ENCODE measurements at places on chromosomes 11 and 22.
A peak's percentile ranks its signal among the peaks of the same experiment; 100 is the strongest.

DNA sequence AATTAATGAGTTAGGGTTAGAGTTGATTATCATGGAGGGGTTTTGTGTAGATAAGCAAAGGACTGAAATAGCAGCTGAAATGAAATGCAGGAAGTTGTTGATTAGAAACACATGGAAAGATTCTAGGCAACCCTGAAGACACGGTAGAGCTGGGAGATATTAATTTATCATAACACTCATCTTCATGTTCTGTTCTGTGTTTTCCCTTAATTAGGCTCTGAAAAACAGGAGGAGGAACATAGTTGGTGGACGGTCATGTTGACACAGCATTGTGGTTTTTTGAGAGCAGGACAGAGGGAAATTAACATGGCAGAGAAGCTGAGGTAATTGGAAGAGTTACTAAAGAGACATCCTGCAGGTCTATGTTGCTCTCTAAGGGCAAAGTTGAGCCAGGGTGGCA lies 138.8 kb upstream of the UBASH3B start:
- DNase-seq, result no peak

DNA sequence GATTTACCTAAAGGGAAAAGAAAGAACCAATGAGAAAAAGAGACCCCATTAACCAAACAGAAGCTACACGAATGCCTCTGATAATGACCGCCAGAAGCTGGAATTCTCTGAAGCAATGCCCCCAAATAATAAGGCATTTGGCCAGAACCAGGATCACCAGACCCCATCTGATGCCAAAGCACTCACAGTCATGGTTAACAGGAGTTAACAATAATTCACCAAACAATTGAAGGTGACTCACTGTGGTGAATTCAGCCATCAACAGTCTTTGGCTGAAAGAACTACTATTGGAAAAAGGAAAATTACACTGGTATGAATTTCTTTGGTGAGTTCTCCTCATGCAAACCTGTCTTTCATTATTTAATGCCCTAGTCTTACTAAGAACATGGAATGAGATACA lies 21.9 kb upstream of the NFRKB start:
- no peak for DNase-seq

GRCh38 chr22:47419239-47419638 lies 656.8 kb downstream of the TBC1D22A start:
- no peak for DNase-seq

- DNase-seq, result no peak
Measured at GRCh38 chr11:134559602-134559962, 147.5 kb upstream of the B3GAT1 start.

- DNase-seq, result peak; percentile 81
Measured at GRCh38 chr11:121318848-121319834, 26.6 kb downstream of the SC5D start.

DNA sequence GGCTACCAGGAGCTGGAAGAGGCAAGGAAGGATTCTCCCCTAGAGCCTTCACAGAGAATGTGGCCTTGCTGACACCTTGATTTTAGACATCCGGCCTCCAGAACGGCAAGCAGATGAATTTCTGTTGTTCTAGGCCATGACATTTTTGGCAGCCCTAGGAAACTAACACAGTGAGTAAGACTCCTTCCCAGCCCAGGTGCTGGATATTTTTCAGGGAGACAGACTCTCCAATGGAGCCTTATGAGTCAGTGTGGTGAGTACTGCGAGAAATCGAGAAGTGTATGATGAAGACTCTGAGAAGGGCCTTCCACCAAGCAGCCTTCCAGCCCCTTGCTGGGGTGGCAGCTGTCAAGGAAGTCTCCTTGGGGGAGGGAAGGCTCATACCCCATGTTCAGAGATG lies 114.4 kb downstream of the OSBP2 start:
- DNase-seq, result no peak

GRCh38 chr11:70354629-70355028 lies 43.7 kb upstream of the CTTN start:
- DNase-seq, result no peak

DNA sequence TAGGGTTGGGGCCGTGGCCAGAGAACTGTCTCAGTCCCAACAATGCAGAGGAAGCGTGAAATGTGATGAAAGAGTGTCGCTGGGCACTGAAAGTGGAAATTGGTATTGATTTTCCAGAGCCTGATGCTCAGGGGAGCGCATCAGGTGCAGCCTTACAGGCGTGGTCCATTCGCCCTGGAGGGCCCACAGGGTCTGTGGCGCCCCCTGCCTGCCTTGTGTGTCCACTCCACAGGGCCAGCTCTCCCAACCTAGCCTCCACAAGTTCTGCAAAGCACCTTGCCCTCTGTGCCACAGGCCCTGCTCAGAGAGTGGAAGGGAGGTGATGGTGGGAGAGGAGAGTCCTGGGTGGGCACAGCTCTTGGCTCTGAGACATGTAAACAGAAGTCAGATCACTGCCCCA lies 54.9 kb upstream of the LMO1 start:
- DNase-seq, result no peak

DNA sequence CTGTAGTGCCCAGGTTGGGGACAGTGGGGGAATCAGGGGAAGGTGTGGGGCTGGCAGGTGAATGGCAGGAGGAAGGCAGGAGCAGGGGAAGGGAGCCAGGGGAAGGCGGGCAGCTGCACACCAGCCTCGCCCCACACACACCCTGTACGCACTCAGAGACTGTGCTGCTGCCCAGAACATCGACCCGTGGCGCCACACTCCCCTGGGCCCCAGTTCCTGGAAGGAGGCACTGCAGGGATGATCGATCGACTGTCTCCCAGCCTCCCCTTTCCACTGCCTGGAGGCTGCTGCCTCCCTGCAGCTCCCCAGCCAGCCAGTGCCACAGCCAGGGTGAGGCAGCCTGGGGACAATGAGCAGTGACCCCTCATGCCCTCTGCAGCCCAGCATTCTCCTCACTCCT lies 19.2 kb downstream of the PDE2A start:
- no peak for DNase-seq

DNA sequence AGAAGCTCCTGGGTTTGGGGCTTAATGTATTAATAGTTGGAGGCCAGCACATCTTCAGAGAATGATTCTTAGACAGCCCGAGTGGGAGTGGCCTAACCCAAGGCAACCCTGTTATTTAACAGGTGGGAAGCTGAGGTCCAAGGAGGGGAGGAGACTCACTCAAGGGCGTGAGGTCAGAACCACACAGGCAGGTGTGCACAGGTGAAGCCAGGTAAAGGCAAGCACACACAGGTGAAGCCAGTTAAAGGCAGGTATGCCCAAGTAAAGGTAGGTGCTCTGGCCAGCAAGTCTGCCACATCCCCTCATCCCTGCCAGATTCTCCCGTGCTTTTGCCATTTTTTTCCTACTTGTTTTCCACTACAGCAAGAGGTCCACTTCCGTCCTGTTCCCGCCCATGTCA lies 2.9 kb upstream of the SHANK2 start:
- DNase-seq, result no peak

DNA sequence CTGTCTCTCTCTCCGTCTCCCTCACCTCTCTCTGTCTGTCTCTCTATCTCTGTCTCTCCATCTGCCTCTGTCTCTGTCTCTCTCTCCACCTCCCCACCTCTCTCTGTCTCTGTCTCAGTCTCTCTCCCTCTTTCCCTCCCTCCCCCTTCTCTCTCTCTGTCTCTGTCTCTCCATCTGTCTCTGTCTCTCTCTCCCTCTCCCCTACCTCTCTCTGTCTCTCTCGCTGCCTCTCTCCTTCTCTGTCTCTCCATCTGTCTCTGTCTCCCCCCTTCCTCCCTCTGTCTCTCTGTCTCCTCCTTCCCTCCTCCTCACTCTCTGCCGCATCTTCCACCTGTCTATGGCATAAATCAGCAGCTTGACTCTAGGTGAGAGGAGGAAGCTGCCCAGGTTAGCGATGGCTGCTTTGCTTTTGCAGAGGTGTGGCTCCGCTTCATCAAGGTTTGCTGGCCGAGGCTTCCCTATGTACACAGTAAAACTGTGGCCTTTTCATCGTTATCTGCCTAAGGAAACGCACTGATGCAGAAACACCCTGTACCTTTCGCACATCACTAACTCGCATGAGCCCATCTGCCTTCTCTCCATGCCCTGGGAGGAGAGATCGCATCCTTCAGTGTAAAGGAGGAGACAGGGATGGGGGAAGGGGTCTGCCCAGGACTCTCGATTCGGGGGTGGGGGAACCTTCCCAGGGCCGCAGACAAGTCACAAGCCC lies 44.5 kb downstream of the ANO1 start:
- no peak for DNase-seq

DNA sequence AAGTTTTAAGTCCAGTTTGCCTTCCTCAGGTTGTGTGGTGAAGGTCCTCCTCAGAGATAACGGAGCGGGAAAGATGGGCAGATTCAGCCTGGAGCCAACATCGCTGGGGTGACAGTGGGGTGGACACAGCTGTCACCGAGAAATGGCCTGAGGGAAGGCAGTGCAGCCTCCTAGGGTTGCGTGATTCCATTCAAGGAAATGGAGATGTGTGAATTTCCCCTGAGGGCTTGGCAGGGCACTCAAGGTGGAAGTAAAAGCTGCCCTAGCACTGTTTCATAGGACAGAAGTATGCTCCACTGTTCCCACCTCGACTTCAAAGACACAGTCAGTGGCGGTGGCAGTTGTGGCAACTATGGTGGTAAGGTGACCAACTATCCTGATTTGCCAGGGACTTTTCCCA lies 15.4 kb upstream of the CAT start:
- DNase-seq, result no peak

GRCh38 chr11:8032122-8032521 lies 45.0 kb downstream of the EIF3F start:
- DNase-seq, result no peak

DNA sequence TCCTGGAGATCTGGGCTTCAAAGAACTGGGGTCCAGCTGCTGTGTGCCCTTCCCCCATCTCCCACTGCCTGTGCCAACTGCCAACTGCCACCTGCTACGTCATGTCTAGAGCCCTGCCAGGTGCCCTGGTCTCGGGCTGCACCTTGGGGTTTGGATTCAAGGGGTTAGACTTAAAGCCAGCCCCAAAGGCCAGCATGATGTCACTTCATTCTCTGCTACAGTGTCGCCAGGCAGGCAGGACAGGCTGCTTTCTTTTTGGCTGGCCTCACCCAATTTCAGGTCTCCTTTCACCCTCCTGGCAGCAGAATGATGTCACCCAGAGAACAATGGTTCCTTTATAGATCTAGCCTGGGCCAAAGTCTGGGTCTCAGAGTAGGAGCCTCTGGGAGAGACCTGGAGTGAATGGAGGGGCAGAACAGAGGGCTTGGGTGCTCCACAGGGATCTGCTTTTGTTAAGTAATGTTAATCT lies 79.5 kb upstream of the CRYBB3 start:
- peak; percentile 48 for DNase-seq

- no peak for DNase-seq
Measured at GRCh38 chr22:27820896-27821866, 19.6 kb upstream of the MN1 start.

DNA sequence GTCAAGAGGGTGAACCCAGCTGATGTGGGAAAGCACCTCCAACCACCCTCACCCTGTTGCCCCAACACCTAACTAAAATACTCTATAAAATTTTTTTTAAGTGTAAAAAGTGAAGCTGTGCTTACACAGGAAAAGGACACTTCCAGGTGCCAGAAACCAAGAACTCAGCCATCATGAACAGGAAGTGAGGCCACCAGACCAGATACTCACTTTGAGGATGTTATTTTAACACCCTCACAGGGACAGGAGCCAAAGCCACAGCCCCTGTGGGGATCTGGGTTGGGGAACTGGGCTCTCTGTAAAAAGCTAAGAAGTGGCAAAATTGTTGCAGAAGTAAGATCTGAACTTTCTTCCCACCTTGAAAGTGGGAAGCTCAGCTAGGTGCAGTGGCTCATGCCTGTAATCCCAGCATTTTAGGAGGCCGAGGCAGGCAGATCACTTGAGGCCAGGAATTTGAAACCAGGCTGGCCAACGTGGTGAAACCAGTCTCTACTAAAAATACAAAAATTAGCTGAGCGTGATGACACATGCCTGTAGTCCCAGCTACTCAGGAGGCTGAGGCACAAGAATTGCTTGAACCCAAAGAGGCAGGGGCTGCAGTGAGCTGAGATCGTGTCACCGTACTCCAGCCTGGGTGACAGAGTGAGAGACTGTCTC lies 3.8 kb downstream of the RSPH14 start:
- no peak for DNase-seq

GRCh38 chr11:8087756-8088155 lies 6.7 kb downstream of the TUB start:
- no peak for DNase-seq

DNA sequence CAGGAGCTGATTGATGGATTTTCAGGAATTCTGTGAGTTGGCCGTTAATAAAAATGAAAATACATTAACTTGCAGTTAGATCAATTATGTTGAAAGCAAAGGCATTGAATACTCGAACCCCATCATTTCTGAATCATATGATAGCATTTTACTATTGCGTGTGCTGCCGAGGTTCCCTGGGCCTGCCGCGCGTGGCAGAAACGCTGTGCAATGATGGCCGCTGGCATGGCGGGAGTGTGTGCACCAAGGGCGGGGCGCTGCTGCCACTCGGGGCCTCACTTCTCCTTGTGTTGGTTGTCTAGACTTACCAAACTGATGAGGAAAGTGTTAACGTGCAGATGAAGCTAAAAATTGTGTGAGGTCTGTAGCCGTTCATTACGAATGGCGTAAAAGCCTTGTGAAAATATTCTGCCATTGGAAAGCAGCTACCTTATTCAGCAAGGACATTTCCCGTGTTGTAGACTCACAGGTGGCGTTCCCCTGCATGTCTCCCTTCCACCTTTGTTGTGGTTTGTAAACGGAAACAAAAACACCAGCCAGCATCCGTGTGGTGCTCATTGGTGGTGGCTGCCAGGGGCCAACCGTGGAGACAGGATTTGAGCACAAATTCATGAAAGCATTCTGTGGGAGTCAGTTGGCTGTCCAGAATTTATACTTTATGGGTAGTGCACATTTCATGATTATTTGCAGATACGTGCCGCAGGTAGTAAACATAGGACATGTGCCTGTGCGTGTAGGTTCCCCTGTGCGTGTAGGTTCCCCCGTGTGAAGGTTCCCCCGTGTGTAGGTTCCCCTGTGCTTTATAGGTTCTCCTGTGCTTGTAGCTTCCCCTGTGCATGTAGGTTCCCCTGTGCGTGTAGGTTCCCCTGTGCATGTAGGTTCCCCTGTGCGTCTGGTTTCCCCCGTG lies 5.9 kb upstream of the GRAMD4 start:
- DNase-seq, result no peak

GRCh38 chr11:27204529-27204928 lies 158.5 kb downstream of the CCDC34 start:
- DNase-seq, result peak; percentile 39

- no peak for DNase-seq
Measured at GRCh38 chr11:58075781-58076180, 45.0 kb downstream of the OR6Q1 start.

GRCh38 chr22:41001722-41002122 lies 50.5 kb downstream of the RBX1 start:
- no peak for DNase-seq

- no peak for DNase-seq
Measured at GRCh38 chr22:43996981-43997265, 27.2 kb upstream of the PARVB start.

- DNase-seq, result no peak
Measured at GRCh38 chr11:118914987-118915386, 10.7 kb downstream of the BCL9L start.

- DNase-seq, result peak; percentile 91
Measured at GRCh38 chr11:102346748-102347461, at the start of gene BIRC2. TSS of gene BIRC2 (plus strand) at chr11:102347214. CDS start at chr11:102349855, 2,641 bp downstream.

- DNase-seq, result no peak
Measured at GRCh38 chr22:23097412-23098229, 27.3 kb downstream of the GNAZ start.

Data from NCI-H1092 treated with DMSO at 0.1 percent for 48 hours (cell line).